ENCODE measurements at places on chromosomes 1 and 21. TPM values are rescaled to one million over a fixed set of nuclear protein-coding genes. Genes with fewer than 3 reads are reported as not detected.

Gene GPR89B
- total RNA-seq, result 12.9 TPM

Gene ACTL8
- total RNA-seq, result 0.55 TPM

- peak; percentile 37 for DNase-seq
Observed at GRCh38 chr1:109396871-109397580, 692 bp downstream of the SORT1 start.

GRCh38 chr21:35203093-35203977, 154.2 kb upstream of the RUNX1 start:
- no peak for DNase-seq

- no peak for DNase-seq
Observed at GRCh38 chr1:76876655-76877395, 9.5 kb downstream of the ST6GALNAC5 start.

DNA sequence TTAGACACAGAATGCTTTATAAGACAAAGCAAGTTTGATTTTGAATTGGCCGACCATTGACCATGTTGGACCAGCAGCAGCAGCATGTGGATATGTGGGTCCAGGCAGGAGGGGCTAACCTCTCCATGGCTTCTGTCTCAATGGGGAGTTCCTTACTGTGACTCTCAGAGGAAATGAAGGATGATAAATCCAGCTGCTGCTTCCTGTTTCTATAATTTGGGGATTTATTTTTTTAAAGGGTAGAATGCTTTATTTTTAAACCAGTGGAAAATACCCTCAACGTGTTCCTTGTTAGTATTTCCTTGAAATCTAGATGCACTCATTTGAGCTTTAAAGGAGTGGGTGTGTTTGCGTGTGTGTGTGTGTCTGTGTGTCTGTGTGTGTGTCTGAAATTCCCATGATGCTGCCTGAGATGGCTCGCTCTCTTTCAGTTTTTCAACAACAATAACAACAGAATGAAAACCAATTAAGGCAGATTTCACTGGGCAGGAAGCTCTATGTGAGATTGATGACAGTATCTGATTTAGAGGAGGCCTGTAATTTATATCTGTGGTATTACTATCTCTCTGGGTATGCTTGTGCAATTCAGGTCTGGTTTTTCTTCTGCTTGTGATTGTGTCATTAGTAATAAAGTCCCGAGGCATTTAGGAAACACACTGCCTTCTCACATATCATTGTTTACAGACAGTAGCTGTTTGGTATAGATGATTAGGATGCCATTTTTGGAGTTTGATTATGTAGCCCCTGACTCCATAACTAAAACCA, 86.1 kb upstream of the ZNF326 start:
- no peak for DNase-seq

GRCh38 chr1:116374353-116375147, 1.5 kb downstream of the ATP1A1 start:
- peak; percentile 24 for DNase-seq

DNA sequence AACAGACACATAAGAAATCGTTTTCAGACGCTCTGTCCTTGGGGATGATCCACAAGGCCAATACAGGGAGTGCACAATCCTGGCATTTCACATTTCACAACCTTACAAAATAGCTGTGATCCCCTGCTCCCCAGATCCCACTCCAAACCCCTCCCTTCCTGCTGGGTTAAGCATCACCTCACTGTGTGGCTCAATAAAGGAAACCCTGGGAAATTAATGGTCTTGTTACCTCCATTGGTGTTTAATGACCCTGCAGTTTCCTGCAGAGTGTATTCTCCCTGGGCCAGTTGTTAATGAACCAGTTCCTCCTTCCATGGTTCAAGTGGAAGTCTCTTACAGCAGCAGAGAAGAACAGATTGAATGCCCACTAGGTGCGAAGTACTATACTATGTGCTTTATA, 334.7 kb downstream of the OMA1 start:
- DNase-seq, result no peak

- peak; percentile 33 for DNase-seq
Observed at GRCh38 chr1:55233145-55233777, 18.1 kb upstream of the USP24 start.
